ENCODE measurements at places on chromosomes 4 and X.

GRCh38 chr4:9904976-9905587 lies 116.2 kb downstream of the SLC2A9 start:
- DNase-seq: no peak

DNA sequence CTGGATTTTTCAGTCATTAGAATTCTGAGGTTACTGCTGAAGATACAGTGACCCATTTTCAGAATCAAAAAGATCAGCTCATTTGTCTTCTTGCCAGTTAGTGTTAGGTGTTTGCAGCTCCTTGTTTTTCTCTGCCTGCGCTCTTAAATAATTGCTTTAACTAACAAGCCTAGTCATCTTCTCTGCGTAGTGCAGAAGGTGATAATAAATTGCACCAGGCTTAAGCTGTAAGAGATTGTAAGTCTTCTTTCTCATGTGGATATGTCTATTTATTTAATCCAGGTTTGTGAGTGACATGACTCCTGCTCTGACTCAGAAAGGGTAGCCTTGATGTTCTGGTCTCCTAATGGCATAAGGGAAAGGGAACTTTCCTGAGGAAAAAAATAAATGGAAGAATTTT lies 167.2 kb downstream of the CEP135 start:
- no peak for DNase-seq

DNA sequence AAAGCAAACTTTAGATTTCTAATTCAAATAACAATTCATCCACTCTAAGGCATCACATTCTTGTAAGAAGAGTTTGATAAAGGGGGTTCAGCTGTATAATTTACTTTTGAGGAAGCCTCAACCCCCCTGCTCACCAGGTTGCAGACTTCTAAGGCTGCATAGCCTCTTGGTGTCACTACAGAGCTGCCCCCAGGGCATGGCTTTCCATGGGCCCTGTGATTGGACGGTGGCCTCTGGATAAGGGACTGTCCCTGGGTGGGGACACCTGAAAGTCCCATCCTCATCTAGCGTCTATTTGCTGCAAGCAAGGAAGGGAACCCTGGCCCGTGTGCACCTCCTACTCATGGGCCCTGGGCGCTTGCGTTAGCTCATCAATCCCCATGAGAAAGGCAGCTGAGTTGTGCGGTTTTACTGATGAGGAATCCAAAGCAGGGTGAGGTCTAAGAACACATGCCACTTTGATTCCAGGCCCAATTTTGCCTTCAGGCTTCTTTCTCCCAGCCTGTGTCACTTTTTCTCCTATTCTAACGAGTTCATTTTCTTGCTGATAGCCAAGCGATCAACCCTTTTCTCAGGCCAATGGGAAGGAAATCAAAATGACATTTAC lies 51.8 kb downstream of the SCML1 start:
- DNase-seq: no peak

DNA sequence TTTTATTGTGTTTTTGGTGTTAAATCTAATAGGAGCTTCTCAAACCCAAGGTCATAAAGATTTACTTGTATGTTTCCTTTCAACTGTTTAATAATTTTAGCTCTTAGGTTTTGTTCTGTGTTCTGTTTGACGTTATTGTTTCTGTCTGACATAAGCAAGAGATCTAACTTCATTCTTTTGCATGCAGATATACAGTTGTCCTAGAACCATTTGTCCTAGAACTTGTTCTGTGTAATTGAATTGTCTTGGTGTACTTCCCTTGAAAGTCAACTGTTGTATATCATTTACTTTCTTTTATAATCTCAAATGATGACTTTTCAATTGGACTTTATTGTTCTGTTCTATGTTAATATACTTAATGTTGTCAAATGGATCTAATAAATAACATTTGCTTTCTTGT lies 977.1 kb downstream of the FAT4 start:
- DNase-seq: no peak

- no peak for DNase-seq
Measured at GRCh38 chr4:152485726-152486276, 50.1 kb downstream of the FBXW7 start.

GRCh38 chr4:40811956-40812355 lies 62.2 kb downstream of the NSUN7 start:
- no peak for DNase-seq

- DNase-seq: no peak
Measured at GRCh38 chr4:42425146-42426065, 28.1 kb downstream of the SHISA3 start.

Measured in left lobe of liver (tissue), 2 donors.